ENCODE measurements at places on chromosomes 5 and 9. TPM values are rescaled to one million over a fixed set of nuclear protein-coding genes. Genes with fewer than 3 reads are reported as not detected.

GRCh38 chr9:27888661-27889295 is 315.5 kb upstream of the C9orf72 start:
- H3K36me3 ChIP-seq: no peaks in the 10 kb centered on the region
- no peak for DNase-seq

- H3K36me3 ChIP-seq: no peaks in the 10 kb centered on the region
- no peaks in the 10 kb centered on the region for H3K27me3 ChIP-seq
- no peak overlapping the region for H3K27ac ChIP-seq
These were observed 25.3 kb downstream of the NSUN2 start for GRCh38 chr5:6607559-6607936.

DNA sequence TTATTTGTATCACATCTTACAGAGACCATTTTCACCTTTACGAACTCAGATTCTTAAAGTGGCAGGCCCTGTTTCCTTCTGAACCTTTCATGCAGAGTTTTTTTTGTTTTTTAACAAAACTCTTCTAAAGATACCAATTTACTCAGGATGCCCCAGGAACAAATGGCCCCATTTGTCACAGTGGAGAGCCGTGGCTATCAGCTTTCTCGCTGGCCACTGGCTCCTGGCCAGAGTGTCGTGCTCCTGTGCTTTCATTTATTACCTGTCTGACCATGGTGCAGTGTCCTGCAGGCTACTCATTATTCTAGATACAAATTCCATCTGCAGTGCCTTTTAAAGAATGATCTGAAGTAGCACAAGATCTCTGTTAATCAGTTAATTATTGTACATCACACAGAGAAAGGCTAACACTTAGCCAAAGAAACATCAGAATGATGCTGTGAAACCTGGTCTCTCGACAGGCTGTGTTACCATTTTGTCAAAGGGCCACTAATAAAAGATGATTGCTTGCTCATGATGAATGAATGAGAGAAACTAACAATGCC is 27.8 kb downstream of the ADRA1B start:
- no peaks in the 10 kb centered on the region for H3K27me3 ChIP-seq
- no peaks in the 10 kb centered on the region for H3K4me1 ChIP-seq
- no peak overlapping the region for H3K27ac ChIP-seq
- no peaks in the 10 kb centered on the region for H3K36me3 ChIP-seq
- no peak overlapping the region for H3K4me3 ChIP-seq
- no peak for DNase-seq

DNA sequence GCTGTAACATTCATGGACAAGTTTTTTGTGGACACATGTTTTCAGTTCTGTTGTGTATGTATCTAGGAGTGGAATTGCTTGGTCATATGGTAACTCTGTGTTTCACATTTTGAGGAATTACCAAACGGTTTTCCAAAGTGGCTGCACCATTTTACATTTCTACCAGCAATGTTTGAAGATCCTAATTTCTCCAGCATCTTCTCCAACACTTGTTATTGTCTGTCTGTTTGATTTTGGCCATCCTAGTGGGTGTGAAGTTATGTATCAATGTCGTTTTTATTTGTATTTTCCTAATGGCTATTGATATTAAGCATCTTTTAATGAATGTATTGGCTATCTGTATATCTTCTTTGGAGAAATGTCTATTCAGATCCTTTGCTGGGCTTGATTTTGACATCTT is 6.9 kb downstream of the TMEFF1 start:
- no peak for DNase-seq
- no peak overlapping the region for H3K4me3 ChIP-seq
- H3K4me1 ChIP-seq: no peaks in the 10 kb centered on the region
- H3K36me3 ChIP-seq: no peaks in the 10 kb centered on the region
- H3K27ac ChIP-seq: no peak overlapping the region

GRCh38 chr5:170986598-170986997 is 124.8 kb downstream of the RANBP17 start:
- no peak overlapping the region for H3K4me3 ChIP-seq
- H3K4me1 ChIP-seq: no peaks in the 10 kb centered on the region

CTXN3 gene
- not detected for total RNA-seq

DNA sequence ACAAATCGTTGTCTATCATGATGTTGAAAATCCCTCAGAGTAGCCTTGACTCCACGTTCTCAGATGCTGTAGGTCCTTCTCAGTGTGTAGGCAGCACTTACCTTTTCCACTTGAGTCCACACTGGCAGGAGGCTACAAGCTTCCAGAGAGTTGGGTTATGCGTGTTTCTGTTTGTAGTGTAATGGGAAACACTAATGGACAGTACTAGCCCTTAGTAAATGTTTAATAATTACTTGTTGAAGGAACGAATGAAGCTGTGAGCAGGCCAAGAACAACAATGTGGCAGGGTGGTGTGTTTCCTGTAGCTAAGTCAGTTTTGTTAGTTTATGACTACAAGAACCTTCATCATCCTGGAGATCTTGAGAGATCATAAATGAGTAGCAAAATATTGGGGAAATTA is 83.5 kb downstream of the ARHGAP26 start:
- DNase-seq: no peak
- no peaks in the 10 kb centered on the region for H3K36me3 ChIP-seq
- no peak overlapping the region for H3K4me3 ChIP-seq

DNA sequence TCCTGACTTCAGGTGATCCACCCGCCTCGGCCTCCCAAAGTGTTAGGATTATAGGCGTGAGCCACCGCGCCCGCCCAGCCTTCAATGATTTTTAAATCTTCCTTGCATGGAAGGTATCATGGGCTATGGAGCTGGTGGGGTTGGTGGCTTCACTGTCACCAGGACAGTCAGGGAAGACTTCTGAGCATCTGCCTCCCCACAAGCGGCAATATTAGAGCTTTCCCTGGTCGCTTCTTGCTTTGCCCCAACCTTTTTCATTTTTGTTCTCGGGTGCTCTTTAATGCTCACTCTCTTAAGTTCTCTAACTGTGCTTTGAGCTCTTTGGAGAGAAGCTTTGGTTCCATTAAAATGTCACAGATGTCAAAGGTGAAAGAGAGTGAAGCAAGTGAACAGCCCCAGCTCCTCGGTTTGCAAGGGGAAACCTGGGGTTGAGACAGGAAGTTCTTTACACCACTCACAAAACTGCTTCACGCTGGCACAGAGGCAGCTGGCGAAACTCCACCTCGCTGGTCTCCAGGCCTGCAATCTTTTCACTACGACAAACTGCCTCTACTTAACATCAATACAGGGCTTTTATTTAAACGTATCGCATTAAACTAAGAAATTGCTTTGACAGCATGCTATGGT is 142.5 kb upstream of the RETREG1 start:
- no peak overlapping the region for H3K4me3 ChIP-seq
- H3K4me1 ChIP-seq: no peaks in the 10 kb centered on the region
- DNase-seq: no peak
- no peaks in the 10 kb centered on the region for H3K36me3 ChIP-seq
- no peaks in the 10 kb centered on the region for H3K27me3 ChIP-seq

DNA sequence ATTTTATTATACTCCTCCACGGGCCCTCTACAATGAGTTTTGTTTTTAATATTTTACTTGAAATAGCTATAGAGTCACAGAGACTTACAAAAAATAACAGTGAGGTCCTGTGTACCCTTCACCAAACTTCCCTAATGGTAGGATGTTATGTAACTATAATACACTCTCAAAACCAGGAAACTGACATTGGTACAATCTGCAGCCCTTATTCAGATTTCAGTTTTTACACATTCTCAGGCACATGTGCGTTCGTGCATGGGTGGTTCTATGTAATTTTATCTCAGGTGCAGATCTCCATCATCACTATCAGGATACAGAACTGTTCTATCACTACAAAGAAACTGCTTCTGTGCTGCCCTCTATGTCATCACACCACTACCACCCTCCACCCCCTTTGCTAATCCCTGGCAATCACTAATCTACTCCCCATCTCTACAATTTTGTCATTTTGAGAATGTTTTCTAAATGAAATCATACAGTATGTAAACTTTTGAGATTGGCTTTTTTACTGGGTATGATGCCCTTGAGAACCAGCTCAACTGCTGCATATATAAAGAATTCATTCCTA is 16.4 kb downstream of the RAB14 start:
- no peaks in the 10 kb centered on the region for H3K36me3 ChIP-seq
- H3K27ac ChIP-seq: no peak overlapping the region
- no peak overlapping the region for H3K4me3 ChIP-seq
- peaks cover 10% of the 10 kb centered on the region for H3K4me1 ChIP-seq
- H3K27me3 ChIP-seq: no peaks in the 10 kb centered on the region

- no peak overlapping the region for H3K27ac ChIP-seq
- DNase-seq: peak; percentile 17
- H3K27me3 ChIP-seq: no peaks in the 10 kb centered on the region
- peaks cover 37% of the 10 kb centered on the region for H3K36me3 ChIP-seq
These were observed 6.9 kb upstream of the AJM1 start for GRCh38 chr9:136835162-136835931.

GRCh38 chr9:14203356-14204056 is 110.4 kb downstream of the NFIB start:
- H3K27me3 ChIP-seq: no peaks in the 10 kb centered on the region
- DNase-seq: peak; percentile 70
- no peak overlapping the region for H3K27ac ChIP-seq

DNA sequence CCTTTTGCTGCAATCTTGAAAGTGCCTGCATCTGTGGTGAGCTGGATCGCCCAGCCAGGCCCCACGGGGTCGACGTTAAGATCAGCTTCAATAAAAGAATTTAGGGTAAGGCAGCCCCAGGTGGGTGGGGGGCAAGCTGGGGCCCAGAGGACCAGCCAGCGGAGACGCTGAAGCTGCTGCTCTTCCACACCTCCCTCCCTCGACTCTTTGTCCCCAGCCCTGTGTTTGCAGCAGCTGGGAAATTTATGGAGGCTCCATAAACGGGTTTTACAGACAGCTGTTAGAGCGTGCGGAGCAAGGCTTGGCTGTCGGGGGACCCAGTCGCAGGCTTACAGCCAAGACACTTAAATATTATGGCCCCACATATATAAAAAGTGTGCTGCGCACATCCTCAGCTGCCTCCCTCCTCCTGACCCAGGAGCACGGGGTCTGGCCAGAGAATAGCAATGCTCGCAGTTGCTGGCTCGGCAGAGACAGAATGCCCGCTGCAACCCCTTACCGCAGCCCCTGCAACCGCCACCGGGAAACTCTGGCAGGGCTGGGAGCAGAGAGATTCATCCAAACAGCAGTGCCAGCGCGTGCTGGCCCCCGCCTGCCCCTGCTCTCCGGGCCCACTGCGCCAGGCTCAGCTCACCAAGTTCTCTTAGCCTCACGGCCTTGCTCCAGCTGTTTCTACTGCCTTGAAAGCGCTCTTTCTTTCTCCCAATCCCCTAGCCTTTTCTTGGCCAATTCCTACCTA is 28.4 kb upstream of the MVB12B start:
- H3K36me3 ChIP-seq: no peaks in the 10 kb centered on the region
- DNase-seq: no peak
- H3K27ac ChIP-seq: no peak overlapping the region
- H3K4me1 ChIP-seq: no peaks in the 10 kb centered on the region
- H3K4me3 ChIP-seq: no peak overlapping the region
- H3K27me3 ChIP-seq: peaks cover 4% of the 10 kb centered on the region

GRCh38 chr5:23234197-23234596 is 273.2 kb upstream of the PRDM9 start:
- H3K27ac ChIP-seq: no peak overlapping the region
- DNase-seq: no peak
- H3K27me3 ChIP-seq: no peaks in the 10 kb centered on the region
- no peaks in the 10 kb centered on the region for H3K36me3 ChIP-seq

DNA sequence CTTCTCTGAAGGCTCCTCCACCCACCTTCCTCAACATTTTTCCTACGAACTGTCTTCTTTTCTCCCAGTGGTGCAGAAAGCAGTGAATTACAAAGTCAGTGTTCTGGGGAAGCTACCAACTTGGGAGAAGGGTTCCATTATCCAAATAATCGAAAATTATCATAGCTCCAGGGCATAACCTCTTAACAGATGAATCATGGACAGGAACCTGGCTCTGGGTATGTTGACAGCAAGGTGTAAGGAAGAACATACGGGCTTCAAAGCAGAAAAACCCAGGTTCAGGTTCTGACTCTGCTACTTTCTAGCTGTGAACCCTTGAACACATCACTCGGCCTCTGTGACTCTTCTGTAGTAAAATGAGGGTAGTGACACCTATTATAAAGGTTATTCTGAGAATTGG is 351.3 kb downstream of the ENC1 start:
- DNase-seq: no peak
- peaks cover 7% of the 10 kb centered on the region for H3K4me1 ChIP-seq
- H3K27ac ChIP-seq: no peak overlapping the region
- H3K27me3 ChIP-seq: no peaks in the 10 kb centered on the region
- H3K36me3 ChIP-seq: no peaks in the 10 kb centered on the region

- H3K4me3 ChIP-seq: no peak overlapping the region
- DNase-seq: no peak
- no peaks in the 10 kb centered on the region for H3K36me3 ChIP-seq
- no peak overlapping the region for H3K27ac ChIP-seq
- no peaks in the 10 kb centered on the region for H3K27me3 ChIP-seq
These were observed 108.7 kb downstream of the MUSK start for GRCh38 chr9:110777196-110777875.

PCDHGB6 gene
- total RNA-seq: 13.6 TPM

GRCh38 chr5:158414780-158415179 is 555.8 kb upstream of the CLINT1 start:
- H3K27me3 ChIP-seq: no peaks in the 10 kb centered on the region
- no peak overlapping the region for H3K27ac ChIP-seq
- no peak overlapping the region for H3K4me3 ChIP-seq
- H3K36me3 ChIP-seq: no peaks in the 10 kb centered on the region

PCDHGA1 gene
- 0.15 TPM for total RNA-seq

SNCB gene
- 2.1 TPM for total RNA-seq

DNA sequence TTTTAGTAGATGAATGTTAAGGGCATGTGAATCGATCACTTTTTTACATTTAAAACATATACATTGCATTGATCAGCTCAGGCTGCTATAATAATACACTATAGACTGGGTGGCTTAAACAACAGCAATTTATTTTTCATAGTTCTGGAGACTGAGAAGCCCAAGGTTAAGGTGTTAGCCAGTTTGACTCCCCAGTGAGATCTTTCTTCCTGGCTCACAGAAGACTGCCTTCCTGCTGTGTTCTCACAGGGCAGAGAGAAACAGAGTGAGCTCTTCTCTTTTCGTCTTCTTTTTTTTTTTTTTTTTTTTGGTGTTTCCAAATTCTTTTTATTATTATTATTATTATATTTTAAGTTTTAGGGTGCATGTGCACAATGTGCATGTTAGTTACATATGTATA is 56.4 kb downstream of the SPEF2 start:
- no peaks in the 10 kb centered on the region for H3K4me1 ChIP-seq
- H3K36me3 ChIP-seq: no peaks in the 10 kb centered on the region
- H3K4me3 ChIP-seq: no peak overlapping the region
- no peak overlapping the region for H3K27ac ChIP-seq

All from adrenal gland (tissue), 19 donors.